ENCODE measurements at places on chromosomes 2 and 18.
A peak's percentile ranks its signal among the peaks of the same experiment; 100 is the strongest.

- no peak for DNase-seq
These were observed 102.3 kb downstream of the KCNF1 start for GRCh38 chr2:11014026-11014425.

- no peak for DNase-seq
These were observed 363.5 kb downstream of the GRB14 start for GRCh38 chr2:164257742-164258141.

GRCh38 chr2:235162082-235162836 is 210.4 kb downstream of the SH3BP4 start:
- DNase-seq: no peak

- DNase-seq: no peak
These were observed 254.1 kb upstream of the RASGRP3 start for GRCh38 chr2:33222309-33222708.

GRCh38 chr18:33987206-33987605 is 237.5 kb downstream of the NOL4 start:
- DNase-seq: no peak

- no peak for DNase-seq
These were observed 91.0 kb downstream of the ITGB1BP1 start for GRCh38 chr2:9332136-9332852.

GRCh38 chr2:31651736-31652135 is 71.0 kb upstream of the SRD5A2 start:
- DNase-seq: no peak

- peak; percentile 49 for DNase-seq
These were observed 18.9 kb upstream of the BAZ2B start for GRCh38 chr2:159635006-159635789.

GRCh38 chr2:160345071-160345764 is 145.1 kb upstream of the ITGB6 start:
- DNase-seq: peak; percentile 64

DNA sequence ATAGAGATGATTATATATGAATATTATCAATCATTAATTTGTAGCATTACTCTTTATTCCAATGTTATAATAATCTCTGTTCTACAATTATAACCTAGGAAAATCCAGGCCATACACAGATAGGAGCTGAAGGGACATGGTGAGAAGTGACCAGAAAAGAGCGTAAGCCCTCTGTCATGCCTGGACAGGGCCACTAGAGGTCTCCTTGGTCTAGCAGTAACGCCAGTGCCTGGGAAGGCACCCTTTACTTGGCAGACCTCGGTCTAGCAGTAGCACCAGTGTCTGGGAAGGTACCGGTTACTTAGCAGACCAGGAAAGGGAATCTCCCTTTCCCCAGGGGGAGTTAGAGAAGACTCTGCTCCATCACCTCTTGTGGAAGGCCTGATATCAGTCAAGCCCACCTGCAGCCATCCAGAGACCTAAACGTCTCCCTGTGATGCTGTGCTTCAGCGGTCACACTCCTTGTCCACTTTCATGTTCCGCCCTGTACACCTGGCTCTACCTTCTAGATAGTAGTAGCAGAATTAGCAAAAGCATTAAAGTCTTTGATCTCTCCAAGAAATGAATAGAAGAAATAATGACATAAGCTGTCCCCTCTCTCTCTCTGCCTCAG is 447.5 kb upstream of the FSIP2 start:
- DNase-seq: peak; percentile 27

DNA sequence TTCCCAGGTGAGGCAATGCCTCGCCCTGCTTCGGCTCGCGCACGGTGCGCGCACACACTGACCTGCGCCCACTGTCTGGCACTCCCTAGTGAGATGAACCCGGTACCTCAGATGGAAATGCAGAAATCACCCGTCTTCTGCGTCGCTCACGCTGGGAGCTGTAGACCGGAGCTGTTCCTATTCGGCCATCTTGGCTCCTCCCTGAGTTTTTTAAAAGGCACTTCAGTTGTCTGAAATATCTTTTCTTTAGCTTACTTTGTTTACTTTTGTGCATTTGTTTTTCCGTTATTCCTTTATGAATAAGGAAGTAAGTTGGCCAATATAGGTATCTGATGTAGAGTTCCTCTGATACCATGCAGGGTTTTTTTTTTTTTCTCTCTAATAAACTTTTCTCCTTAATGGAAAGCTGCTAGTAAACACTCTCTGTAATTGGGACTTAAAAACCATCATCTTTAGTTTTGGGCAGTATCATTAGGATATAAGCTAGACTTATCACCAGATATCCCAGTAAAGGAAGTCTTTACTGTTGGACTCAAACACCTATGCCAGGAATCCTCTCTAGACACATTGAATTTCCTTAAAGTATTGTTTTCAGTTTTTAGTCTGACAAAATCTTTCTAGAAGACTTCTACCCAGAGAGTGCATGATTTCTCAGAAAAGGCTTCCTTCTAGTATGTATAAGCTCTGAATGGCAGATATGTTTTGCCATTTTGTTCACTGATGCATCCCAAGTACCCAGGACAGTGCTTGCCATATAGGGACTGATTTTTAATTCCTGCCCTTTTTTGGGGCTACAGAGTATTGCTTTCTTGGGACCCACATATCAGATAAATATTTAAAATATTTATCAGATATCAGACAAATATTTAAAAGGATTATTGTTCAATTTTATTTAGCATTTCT is 35.8 kb upstream of the DYSF start:
- DNase-seq: no peak

GRCh38 chr2:191773136-191773535 is 73.8 kb downstream of the CAVIN2 start:
- DNase-seq: peak; percentile 21

DNA sequence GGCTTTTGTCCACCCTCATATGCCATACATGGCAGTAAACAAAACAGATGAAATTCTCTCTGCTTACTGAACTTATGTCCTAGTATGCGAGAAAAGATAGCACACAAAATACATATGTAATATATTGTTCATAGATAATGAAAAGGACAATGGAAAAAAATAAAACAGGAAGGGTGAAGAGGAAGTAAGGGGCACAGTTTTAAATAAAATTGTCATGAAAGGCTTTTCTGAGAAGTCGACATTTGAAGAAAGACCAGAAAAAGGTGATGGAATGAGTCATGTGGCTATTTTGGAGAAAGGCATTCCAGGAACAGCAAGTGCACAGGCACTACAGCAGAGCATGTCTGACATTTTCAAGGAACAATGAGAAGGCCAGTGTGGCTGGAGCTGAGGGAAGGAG is 56.4 kb downstream of the KCNH7 start:
- DNase-seq: no peak

DNA sequence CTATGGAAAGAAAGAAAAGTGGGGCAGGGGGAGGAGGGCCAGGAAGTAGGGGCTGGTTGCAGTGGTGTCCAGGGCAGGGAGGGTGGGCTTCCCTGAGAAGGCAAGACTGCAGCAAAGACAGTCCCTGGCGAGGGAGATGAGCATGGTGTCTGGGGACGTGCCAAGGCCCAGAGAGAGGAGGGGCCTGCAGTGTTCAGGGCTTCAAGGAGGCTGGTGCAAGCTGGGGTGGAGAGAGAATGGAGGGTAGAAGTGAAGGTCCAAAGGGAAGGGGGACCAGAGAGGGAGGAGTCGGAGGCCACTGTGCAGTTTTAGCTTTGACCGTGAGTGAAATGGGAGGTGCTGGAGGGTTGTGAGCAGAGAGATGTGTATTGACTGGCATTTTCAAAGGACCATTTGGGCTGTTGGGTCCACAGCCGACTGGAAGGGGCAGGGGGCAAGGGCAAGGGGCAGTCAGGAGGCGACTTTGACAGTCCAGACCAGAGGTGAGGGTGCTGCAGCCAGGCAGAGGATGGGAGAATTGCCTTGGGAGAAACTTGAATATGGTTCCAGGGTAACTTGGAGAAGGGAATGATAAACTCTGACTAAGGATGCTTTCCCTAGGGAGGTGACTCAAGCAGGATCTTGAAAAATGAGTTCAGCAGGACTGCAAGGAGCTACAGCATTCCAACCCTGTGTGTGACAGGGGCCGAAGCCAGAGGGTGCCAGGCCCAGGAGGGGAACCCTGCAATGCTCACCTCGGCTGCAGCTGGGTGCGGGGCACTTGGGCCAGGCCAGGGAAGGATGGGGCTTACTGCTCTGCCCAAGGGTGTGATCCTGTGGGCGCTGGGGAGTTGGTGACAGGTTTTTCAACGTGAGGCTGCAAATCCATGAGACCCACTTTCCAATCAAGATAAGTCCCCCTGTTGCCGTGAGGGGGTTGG is 177.1 kb upstream of the HAAO start:
- no peak for DNase-seq

Measured in suppressor macrophage treated with lipopolysaccharide for 1 hour (primary cell).